ENCODE measurements at places on chromosomes 4 and X. TPM values are rescaled to one million over a fixed set of nuclear protein-coding genes. Genes with fewer than 3 reads are reported as not detected.

GRCh38 chrX:147899379-147900114 is 12.2 kb upstream of the FMR1 start:
- DNase-seq = no peak
- H3K4me3 ChIP-seq = no peak overlapping the region

DNA sequence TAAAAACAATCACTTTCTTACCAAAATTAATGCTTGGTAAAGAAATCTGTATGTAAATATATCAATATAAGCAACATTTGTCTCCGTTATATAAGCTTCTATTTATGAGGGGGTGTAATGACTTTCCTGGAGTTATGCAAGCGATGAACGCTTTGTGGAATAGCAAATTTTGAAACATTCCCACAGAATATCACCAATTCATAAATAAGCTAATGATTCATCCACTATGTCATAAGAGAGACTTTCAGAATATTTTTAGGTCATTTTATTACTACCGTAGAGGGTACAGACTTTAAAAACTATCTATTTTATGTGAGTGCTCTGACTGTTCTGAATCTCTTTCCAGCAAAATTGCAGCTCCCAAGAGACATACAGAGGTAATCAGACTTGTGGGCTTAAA is 179.5 kb upstream of the FTHL17 start:
- no peak overlapping the region for H3K4me3 ChIP-seq
- DNase-seq = peak; percentile 53
- H3K4me1 ChIP-seq = 0 out of 2 replicates have a peak, but pooled peaks cover 3% of the 10 kb centered on the region
- no peaks in the 10 kb centered on the region for H3K27me3 ChIP-seq

- no peak overlapping the region for H3K4me3 ChIP-seq
- H3K27ac ChIP-seq = no peak overlapping the region
- H3K36me3 ChIP-seq = no peaks in the 10 kb centered on the region
- no peaks in the 10 kb centered on the region for H3K27me3 ChIP-seq
- no peak for DNase-seq
Measured at GRCh38 chr4:102268355-102268754, 76.9 kb downstream of the SLC39A8 start.

- no peaks in the 10 kb centered on the region for H3K4me1 ChIP-seq
- no peak for DNase-seq
- no peak overlapping the region for H3K27ac ChIP-seq
- H3K27me3 ChIP-seq = no peaks in the 10 kb centered on the region
- no peaks in the 10 kb centered on the region for H3K36me3 ChIP-seq
Measured at GRCh38 chr4:110190249-110190648, 8.2 kb downstream of the ELOVL6 start.

GRCh38 chrX:111041018-111041462 is 55.0 kb upstream of the PAK3 start:
- H3K27ac ChIP-seq = no peak overlapping the region
- H3K4me1 ChIP-seq = no peaks in the 10 kb centered on the region
- DNase-seq = peak; percentile 43
- no peak overlapping the region for H3K4me3 ChIP-seq

Gene PNCK
- total RNA-seq = not detected

Gene ZDHHC9
- 33.5 TPM for total RNA-seq

Gene CLNK
- not detected for total RNA-seq

Gene SYN1
- total RNA-seq = not detected

Gene SH3TC1
- 6.5 TPM for total RNA-seq

Gene VEGFC
- 41.6 TPM for total RNA-seq

Measured in GM23248 (cell line).